ENCODE measurements at places on chromosomes 11 and 22.
A peak's percentile ranks its signal among the peaks of the same experiment; 100 is the strongest.

DNA sequence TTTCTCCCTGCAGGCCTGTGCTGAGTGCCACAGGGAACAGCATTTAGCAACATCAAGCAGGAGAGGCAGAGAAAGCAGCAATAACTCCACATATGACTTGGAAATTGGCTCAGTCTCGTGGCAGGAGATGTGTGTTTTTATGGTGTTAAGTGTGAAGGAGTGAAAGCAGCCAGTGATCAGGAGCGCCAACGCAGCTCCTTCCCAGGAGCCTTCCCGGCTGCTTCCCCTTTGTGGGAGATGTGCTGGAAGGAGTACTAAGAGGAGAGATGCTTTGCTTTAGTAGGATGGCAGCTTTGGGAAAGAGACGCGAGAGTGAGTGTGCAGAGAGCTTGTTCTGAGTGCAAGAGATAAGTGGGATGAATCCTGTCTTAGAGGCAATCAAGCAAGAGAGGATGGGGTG, 54.7 kb upstream of the KIRREL3 start:
- DNase-seq, result no peak

GRCh38 chr11:23318670-23319069, 458.4 kb upstream of the CCDC179 start:
- no peak for DNase-seq

DNA sequence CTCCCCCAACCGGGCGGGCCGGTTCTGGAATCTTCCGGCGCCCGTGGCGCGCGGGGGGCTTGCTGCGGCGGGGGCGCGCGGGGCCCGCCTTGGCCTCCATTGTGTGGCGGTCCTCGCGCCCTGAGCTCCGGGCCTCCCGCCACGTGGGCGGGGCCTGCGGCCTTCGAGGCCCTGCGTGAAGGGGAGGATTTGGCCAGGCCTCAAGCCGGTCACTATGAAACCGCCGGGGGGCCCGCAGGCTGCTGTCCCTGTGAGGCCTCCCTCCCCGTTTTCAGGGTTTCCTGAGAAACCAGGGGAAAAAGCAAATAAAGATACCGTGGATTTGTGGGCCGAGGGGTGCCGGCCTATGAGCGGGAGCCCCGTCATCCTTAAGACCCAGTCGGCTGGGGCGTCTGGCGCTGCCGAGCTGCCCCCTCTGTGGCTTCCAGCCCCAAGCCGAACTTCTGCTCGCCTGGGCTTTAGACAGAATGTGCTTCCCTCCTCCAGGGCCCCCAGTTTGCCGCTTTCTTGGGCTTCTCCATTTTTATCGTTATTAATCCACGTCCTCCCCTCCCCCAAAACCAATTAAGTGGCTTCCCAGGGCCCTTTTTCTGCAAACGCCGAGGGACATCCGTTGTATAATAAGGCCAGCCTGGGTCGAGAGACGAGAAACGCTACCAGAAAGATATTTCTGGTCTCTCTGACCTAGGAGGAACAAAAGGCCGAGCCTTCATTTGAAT, 602 bp downstream of the EWSR1 start:
- DNase-seq, result no peak

DNA sequence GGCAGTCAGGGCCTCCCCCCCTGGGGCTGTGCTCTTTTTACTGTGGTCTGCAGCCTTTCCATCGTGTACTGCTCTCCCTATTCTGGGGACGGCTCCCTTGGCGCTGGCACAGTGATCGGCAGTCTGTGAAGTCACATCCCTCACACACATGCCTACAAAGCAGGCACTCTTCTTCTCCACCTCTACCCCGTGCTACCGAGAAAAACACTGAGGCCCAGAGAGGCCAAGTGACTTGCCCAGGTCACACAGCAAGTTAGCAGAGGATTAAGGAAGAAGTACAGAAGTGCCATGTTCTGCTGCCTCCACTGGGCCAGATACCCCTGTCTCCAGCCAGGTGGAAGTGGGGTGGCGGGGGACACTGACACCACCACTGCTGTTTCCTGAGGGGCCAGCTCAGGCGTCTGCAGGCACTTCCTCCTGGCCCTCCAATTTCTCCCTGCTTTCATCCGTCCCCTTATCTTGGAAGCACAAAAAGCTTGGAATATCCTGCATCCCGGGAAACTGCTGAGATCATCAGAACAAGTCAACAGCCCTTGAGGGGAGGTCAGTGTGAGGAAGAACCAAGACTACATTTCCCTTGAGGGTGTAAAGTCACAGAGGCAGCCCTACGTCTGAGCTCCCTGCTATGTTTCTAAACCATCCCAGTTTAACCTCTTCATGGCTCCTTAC, 30.2 kb upstream of the KLHL35 start:
- DNase-seq, result no peak

DNA sequence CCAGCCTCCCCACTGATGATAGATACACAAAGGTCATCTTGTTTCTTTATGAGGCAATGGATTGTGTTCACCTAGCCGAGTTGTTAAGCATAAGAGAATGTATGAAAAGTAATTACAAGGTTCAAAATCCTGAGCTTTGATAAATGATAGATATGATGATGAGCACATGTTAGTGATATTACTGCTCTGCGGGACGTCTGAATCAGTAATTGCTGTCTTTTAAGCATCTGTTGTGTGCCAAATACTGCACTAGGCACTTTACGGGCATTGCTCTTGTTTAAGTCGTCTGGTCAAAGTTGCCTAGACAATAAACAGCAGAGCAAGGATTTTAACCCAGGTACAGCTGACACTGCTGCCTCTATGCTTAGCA, 559 bp upstream of the RNF141 start:
- no peak for DNase-seq

DNA sequence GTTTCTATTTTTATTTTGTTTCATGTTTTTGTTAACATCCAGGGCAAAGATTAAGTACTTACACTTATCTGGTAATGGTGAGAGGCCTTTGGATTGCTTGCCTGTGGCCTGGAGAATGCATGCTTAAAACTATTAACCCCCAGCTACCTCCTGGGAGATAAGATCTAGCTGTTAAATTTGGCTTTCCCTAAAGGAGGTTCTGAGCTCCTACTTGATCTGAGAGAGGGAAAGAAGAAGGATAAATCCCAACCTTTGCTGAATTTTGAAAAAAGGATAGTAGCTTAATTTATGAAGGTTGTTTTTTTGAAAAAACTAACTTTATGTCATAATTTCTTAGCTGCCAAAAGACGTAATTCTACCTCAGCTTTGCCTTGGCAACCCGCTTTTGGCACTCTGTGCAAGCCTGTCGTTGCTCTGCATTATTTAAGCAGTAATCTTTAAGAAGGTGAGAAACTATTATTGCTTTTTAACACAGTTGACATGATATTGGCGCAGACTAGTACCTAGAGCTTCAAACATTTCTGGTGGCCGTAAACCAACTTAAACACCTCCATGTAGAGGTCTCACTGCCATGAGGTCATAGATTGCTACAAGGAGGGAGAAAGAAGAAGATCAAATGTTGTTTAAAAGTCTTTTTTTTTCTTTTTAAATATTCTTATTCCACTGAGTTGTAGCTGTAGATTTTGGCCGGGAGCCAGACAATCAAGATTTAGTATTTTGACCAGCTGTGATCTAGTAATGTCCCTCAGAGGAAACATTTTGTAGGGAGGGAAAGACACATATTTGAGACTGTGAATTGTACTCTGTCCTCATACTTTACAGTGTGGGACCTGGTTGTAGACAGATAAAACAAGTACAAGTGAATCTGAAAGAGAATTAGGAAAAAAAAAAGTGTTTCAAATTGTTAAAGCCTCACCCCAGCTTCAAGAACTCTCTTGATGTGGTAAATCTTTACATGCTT, 74.4 kb downstream of the WNT11 start:
- DNase-seq, result no peak

GRCh38 chr11:114123692-114124330, 64.3 kb downstream of the ZBTB16 start:
- DNase-seq, result no peak

DNA sequence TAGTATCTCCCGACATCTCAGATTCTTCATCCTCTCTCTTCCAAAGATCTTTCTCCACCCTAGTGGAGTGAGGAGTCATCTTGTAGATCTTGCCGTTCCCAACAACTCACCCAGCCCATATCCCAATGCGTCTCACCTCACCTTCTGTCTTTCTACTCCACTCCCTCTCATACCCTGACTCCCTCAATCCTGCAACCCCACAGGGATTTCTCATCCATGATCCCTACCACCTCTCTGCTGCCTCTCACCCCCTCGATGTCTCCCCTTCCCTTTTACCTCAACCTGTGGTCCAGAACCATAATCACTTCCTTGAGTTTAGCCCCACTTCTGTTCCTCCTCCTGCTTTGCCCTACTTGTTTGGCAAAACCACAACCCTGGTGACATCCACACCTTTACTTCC, 41.7 kb downstream of the OTOG start:
- no peak for DNase-seq

- DNase-seq, result peak; percentile 50
These were observed 1630.1 kb upstream of the TENM4 start for GRCh38 chr11:81070948-81071347.

DNA sequence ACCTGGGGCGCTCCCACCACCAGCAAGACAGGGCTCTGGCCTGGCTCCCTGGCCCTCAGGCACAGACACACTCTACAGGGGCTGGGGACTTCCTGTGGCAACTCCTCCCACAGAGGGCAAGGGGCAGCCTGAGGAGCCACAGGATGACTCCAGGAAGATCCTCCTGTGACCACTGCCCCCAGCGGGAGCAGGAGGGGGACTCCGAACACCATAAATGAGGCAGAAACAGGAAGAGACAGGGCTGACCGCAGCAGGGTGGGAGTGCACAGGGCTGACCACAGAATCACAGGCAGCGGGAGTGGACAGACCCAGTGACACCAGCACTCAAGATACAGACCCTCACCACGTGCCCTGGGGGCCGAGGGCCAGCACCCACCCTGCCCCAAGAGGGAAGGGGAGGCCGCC, 10.8 kb downstream of the ARAP1 start:
- DNase-seq, result peak; percentile 51

DNA sequence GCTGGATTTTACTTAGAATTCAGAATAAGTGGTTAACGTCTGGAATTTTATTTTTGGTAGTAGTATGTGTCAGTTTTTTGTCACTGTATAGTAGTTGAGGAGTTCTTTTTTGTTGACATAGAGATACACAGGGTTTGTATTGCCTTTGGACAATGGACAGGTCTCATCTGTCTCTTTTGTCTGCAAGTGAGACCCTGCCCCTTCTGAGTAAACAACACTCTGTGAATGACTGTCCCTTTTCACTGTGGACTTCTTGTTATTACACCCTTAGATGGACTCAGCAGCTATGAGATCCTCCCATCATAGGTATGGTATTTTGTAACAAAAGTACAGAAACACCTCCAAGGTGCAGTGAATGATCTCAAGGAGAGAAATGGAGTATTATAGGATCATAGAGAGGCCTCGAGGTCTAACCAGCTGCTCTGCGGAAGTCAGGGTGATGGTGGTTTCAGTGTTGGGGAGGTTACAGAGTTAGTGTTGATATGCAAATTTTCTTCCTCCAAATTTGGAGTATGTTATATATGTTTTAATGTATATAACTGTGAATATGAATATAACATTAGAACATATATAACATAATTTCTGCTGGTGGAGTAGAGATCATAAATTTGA, 7.8 kb downstream of the PPP6R3 start:
- no peak for DNase-seq

- no peak for DNase-seq
These were observed 4.3 kb upstream of the EXPH5 start for GRCh38 chr11:108597736-108598355.

GRCh38 chr22:20647586-20648305, 126.2 kb upstream of the SERPIND1 start:
- no peak for DNase-seq

- DNase-seq, result no peak
These were observed 25.5 kb upstream of the TMEM45B start for GRCh38 chr11:129790106-129790505.

- DNase-seq, result no peak
These were observed 330 bp downstream of the ACP2 start for GRCh38 chr11:47248304-47248663.

GRCh38 chr22:37282385-37282677, at the start of gene CYTH4:
TSS of gene CYTH4 (plus strand) at chr22:37282508. CDS start at chr22:37282570, 62 bp downstream.
- no peak for DNase-seq

GRCh38 chr11:46198245-46199240, 77.3 kb upstream of the PHF21A start:
- no peak for DNase-seq

GRCh38 chr22:20115691-20116375, at the start of gene RANBP1:
TSS of gene RANBP1 (plus strand) at chr22:20116104. CDS start at chr22:20116185, 81 bp downstream.
- no peak for DNase-seq

- DNase-seq, result no peak
These were observed 9.9 kb downstream of the CSTF3 start for GRCh38 chr11:33151399-33151798.

GRCh38 chr22:37457093-37457893, 28.9 kb downstream of the MFNG start:
- DNase-seq, result peak; percentile 45

DNA sequence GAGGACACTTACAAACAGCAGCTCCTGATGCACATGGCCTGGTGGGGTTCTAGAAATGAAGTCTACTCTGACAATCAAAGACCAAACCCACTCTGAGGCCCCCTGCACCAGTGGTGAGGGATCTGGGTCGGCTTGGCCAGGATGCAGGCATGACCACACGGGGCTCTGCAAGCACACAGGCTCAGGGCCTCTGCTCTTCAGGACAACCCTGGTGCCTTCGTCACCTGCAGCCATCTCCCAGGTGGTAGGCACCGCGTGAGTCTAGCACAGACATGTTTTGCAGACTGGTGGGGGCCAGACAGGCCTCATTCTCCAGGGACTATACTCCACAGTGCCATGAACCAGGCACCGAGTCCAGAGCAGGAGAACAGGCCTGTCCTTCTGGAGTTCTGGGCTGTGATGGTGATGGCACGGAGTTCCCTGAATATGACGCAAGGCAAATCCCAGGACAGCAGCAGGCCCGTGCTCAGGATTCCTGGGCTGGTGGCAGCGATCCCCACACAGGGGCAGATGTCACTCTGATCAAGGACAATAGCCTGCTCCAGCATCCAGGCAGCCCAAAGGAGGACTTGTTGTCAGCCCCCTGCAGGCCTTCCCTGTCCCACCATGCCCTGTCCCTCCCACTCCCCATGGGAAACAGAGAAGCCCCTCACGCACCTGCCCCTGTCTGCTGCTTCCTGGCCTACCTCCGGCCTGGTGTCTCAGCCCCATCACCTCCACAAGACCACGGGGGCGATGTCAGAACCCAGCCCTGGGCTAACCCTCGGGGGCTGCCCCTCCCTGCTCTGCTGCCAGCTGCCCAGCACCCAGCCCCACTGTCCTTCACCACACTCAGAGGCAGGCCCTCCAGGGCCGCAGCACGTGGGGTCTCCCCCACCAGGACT, 36.1 kb downstream of the GNB1L start:
- no peak for DNase-seq

DNA sequence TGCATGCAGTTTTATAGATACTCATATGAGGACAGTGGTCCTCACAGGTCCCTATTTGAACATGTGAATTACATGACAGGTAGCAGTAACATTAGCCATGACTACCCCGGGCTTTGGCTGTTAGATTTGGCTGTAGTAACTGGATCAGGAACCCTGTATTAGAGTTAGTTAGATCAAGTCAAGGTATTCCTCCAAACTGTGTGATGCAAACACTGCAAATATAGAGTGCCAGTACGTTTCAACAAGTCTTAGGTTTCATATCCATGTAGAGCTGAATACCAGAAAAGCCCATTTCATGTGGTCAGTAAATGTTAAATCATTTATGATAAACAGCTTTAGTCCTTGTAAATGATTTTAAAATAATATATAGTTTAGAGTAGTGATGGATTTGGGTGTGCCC, 29.5 kb upstream of the PITPNB start:
- DNase-seq, result no peak

- peak; percentile 25 for DNase-seq
These were observed 49.7 kb downstream of the CYTH4 start for GRCh38 chr22:37331856-37332536.

- DNase-seq, result no peak
These were observed 128.3 kb downstream of the OSBP2 start for GRCh38 chr22:30823015-30823370.
